ENCODE measurements at places on chromosomes 2 and 18. TPM values are rescaled to one million over a fixed set of nuclear protein-coding genes. Genes with fewer than 3 reads are reported as not detected.

Gene KIF1A
- total RNA-seq: 3.0 TPM

Gene COL6A3
- 178 TPM for total RNA-seq

- no peak overlapping the region for H3K4me3 ChIP-seq
- no peaks in the 10 kb centered on the region for H3K36me3 ChIP-seq
- DNase-seq: no peak
- H3K4me1 ChIP-seq: no peaks in the 10 kb centered on the region
- H3K27me3 ChIP-seq: no peaks in the 10 kb centered on the region
These were observed 6.8 kb downstream of the FBLN7 start for GRCh38 chr2:112144966-112145365.

- no peaks in the 10 kb centered on the region for H3K27me3 ChIP-seq
- H3K4me1 ChIP-seq: no peaks in the 10 kb centered on the region
- no peak for DNase-seq
These were observed 24.7 kb downstream of the STEAP3 start for GRCh38 chr2:119248311-119248710.

- H3K4me3 ChIP-seq: no peak overlapping the region
- H3K36me3 ChIP-seq: no peaks in the 10 kb centered on the region
- DNase-seq: no peak
- no peaks in the 10 kb centered on the region for H3K4me1 ChIP-seq
- no peak overlapping the region for H3K27ac ChIP-seq
- no peaks in the 10 kb centered on the region for H3K27me3 ChIP-seq
These were observed 460.8 kb upstream of the CHST9 start for GRCh38 chr18:27645929-27646328.

DNA sequence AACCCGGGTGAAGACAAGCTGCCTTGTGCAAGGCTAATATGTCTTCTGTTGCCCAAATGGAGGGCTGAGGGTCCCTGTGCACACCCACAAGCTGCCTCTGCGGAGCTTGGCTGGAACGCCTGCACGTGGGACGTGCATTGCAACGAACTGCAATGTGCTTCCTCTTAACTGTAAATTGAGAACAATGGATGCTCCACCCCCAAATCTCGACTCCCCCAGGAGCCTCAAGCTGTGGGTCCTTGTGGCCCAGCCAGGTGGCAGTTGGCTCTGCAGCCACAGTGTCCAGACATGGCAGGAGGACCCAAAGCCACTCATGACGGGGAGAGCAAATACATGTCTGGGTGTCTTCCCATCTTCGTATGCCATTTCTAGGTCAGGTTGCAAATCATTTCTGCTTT, 90.1 kb downstream of the TWIST2 start:
- no peak overlapping the region for H3K4me3 ChIP-seq
- DNase-seq: no peak
- peaks cover 2% of the 10 kb centered on the region for H3K4me1 ChIP-seq
- no peaks in the 10 kb centered on the region for H3K27me3 ChIP-seq
- H3K36me3 ChIP-seq: no peaks in the 10 kb centered on the region
- H3K27ac ChIP-seq: no peak overlapping the region

DNA sequence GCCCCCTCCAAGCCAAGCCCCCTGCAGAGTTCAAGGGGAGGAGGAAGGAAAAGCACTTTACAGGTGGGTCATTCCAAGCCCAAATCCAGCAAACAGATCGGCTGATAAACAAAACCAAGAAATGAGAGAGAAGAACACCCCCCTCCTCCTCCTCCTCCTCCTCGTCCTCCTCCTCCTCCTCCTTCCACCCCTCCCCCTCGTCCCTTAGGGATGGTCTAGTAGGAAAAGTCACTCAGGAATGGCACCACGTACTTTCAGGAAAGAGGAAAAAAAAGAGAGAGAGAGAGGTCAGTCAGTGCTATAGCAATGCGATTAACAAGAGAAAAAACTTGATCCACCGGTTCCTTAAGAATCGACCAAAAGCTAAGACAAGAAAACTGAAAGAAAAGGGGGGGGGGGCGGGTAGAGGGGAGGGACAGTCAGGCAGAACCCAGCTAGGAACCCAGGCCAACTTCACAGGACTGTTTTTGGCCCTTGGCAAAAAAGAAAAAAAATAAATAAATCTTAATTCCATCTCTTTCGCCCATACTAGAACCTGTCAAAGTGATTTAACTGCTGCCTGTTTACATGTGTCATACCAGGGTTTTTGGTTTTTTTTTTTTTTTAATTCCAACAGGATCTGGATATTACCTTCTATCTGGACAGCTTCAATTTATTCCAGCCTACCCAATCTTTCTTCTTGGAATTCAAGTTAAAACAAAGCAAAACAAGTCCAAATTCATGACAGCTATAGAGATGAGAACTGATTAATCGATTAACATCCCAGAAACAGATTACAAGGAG, 906 bp downstream of the IKZF2 start:
- H3K27ac ChIP-seq: peak overlapping the region; percentile 94
- H3K36me3 ChIP-seq: no peaks in the 10 kb centered on the region
- peak overlapping the region; percentile 78 for H3K4me3 ChIP-seq
- H3K27me3 ChIP-seq: no peaks in the 10 kb centered on the region
- peaks cover 37% of the 10 kb centered on the region for H3K4me1 ChIP-seq

DNA sequence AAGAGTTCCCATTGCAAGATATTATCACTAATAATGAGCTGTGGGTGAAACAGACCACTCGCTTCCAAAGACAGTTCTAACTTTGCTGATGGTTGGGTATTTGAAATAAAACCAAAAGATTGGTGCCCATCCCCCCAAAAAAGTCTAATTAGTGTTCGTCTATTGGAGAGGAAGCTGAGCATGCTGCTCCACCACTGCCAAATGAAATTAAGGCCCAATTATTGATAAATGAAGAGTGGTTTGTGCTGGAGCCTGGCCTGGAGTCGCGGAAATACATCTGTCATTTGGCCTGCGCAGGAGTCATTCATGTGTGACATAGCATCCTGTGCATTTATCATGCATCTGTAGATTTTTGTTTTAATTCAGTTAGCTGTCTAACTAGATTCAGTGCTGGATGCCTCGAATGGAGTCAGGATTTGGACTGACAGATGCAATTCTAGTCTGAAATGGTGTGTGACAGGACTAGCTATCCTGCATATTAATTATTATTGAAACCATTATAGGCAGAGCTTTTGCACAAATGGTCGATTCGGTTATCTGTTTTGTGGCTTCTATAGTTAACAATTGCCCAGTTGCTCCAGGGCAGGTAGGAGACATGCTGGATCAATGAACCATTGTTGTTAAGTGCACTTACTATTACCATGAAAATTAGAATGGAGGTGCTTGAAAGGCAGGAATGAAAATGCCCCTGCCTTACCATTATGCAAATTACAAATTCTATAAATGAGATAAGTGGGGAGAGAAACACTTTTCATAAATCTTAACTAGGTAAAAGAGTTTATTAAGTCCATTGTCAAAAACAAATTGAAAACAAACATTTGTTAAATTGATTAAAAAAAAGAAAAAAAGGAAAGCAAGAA, 450.4 kb upstream of the TCF4 start:
- no peaks in the 10 kb centered on the region for H3K27me3 ChIP-seq
- no peak overlapping the region for H3K27ac ChIP-seq
- no peaks in the 10 kb centered on the region for H3K36me3 ChIP-seq
- no peak for DNase-seq

GRCh38 chr2:216757532-216757931, 62.2 kb upstream of the IGFBP5 start:
- H3K4me3 ChIP-seq: no peak overlapping the region
- DNase-seq: no peak
- no peak overlapping the region for H3K27ac ChIP-seq

GRCh38 chr2:38185012-38185491, 109.1 kb upstream of the CYP1B1 start:
- DNase-seq: no peak
- no peaks in the 10 kb centered on the region for H3K36me3 ChIP-seq
- H3K4me3 ChIP-seq: no peak overlapping the region
- peaks cover 22% of the 10 kb centered on the region for H3K4me1 ChIP-seq
- peak overlapping the region; percentile 21 for H3K27ac ChIP-seq

- DNase-seq: no peak
- no peaks in the 10 kb centered on the region for H3K4me1 ChIP-seq
- H3K4me3 ChIP-seq: no peak overlapping the region
These were observed 396.7 kb upstream of the RGPD4 start for GRCh38 chr2:107430006-107430405.

DNA sequence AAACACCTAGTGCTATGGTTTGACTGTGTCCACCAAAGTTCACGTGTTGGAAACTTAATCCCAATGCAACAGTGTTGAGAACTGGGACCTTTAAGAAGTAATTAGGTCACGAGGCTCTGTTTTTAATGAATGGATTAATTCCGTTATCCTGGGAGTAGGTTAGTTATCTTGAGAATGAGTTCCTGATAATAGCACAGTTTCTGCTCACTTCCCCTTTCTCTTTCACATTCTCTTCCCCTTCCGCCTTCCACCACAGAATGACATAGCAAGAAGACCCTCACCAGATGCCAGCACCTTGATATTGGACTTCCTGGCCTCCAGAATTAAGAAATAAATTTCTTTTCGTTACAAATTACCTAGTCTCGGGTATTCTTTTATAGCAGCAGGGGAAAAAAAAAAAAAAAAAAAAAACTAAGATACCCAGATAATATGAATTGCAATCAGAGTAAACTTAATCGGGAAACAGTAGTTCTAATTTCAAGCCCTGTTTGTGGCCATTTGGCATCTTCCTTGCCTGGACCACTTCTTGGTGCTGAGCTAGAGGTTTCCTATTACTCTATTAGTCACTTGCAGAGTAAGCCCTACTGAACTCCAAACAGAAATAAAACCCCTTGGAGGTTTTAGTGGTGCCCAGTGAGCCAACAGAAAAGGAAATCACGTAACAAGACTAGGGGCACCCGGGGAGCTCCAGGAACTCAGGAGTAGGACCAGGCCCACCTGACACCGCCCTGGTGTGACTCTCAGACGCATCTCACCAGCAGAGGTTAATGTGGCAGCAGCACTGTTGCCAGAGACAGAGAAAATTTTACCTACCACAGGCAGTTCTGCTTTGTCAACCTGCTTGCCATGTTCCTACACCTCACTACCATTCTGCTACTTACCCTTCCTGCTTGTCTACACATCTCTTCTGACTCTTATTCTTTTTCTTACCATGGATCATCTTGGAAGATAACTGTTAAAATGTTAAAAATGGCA, 147.6 kb upstream of the CAB39 start:
- no peak for DNase-seq
- H3K36me3 ChIP-seq: no peaks in the 10 kb centered on the region
- no peaks in the 10 kb centered on the region for H3K4me1 ChIP-seq
- no peak overlapping the region for H3K27ac ChIP-seq
- no peaks in the 10 kb centered on the region for H3K27me3 ChIP-seq

DNA sequence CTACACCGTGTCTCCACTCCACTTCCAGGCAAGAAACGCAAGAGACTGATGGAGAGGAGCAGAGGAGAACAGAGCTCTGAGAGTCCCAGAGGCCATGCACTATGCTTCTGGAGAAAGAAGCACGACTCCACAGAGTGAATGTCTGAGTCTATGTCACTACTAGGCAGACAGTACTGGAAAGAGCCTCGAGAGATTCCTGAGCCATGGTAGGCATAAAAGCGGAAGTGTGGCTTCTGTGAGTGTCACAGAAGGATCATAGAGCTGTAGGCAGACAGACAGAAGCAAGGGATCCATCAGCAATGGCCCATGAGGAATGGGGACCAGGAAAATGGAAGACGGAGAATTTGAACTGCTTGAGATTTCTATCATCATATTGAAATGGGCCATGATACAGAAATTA, 542.6 kb downstream of the ZEB2 start:
- no peak overlapping the region for H3K27ac ChIP-seq
- H3K36me3 ChIP-seq: no peaks in the 10 kb centered on the region
- no peak overlapping the region for H3K4me3 ChIP-seq
- no peaks in the 10 kb centered on the region for H3K4me1 ChIP-seq
- no peak for DNase-seq

GRCh38 chr2:81714817-81715216, 1410.3 kb upstream of the LRRTM1 start:
- no peaks in the 10 kb centered on the region for H3K27me3 ChIP-seq
- no peaks in the 10 kb centered on the region for H3K4me1 ChIP-seq
- DNase-seq: no peak

Data from esophagus muscularis mucosa (tissue), 4 donors.